ENCODE measurements at places on chromosomes 5 and 9.
A peak's percentile ranks its signal among the peaks of the same experiment; 100 is the strongest.

DNA sequence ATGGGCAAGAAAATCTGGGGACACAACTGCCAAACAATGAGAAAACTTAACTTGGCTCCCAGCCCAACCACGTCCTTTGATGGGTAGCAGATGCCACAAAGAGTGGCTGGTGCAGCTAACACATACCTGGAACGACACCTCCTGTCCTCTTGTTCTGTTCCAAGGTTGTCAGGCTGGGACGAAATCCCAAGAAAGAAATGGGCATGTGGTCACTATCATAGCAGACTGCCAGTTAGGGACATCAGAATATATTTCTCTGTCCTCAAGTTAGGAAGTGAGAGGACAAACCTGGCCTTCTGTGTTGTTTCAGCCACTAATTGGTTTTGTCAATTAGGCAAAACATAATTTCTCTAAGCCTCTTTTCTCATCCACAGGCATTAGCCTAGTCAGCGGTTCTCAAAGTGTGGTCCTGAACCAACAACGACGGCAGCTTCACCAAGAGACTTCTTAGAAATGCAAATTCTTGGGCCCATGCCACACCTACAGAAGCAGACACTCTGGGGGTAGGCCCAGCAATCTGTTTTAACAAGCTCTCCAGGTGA is 63.4 kb downstream of the RAPGEF1 start:
- no peak for DNase-seq

GRCh38 chr5:7980881-7981280 is 111.9 kb downstream of the MTRR start:
- no peak for DNase-seq

DNA sequence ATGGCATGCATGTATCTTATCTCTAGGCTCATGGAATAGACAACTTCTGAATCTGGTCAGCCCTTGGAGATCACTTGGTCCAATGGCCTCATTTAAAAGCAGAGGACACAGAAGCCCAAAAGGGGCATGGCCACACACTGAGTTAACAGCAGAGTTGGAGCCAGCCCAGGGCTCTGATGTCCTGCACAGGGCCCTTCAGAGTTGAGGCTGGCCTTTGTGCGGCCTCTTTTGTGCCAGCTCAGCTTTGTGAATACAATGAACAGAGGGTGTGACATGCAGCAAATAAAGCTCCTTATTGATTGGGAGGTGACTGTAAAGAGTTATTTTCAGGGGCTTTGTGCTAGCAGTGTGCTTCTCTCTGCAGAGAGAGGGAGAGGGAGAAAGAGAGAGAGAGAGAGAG is 150.1 kb upstream of the STK32A start:
- no peak for DNase-seq

- DNase-seq, result no peak
Observed at GRCh38 chr5:75611311-75612225, at the start of gene ANKDD1B. Gene ANKDD1B, plus strand, starts transcription at chr5:75611453. Its CDS starts 182 bp downstream, at chr5:75611635.

DNA sequence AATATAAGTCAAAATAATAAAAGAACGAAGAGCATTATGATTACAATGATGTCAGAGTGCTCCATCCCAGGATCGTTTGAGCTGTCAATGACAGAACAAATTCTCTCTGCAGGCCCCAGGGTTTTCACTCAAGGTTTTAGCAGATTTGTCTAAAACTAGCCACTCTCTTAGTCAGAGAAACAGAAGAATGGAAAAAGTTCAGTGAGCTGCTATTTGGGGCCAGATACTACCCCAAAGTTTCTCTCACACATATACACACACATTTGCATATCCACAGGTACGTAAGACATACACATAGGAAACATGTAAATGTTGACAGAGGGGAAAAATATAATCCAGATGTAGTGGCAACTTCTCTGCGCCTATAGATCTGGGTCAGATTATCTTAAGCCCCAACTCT is 76.3 kb upstream of the SEMA6A start:
- no peak for DNase-seq

- DNase-seq, result no peak
Observed at GRCh38 chr9:134329886-134330285, 3.6 kb downstream of the RXRA start.

DNA sequence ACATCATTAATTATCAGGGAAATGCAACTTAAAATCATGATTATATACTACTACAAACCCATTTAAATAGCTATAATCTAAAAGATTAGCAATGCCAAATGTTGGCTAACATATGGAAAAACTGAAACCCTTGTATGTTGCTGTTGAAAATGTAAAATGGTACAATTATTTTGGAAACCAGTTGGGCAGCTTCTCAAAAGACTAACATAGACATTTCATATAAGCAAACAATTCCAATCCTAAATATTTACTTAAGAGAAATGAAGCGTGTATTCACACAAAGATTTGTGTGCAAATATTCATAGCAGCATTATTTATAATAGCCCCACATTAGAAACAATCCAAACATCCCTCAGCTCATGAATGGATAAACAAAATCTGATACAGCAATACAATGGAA is 106.2 kb downstream of the ADAMTS12 start:
- DNase-seq, result no peak

DNA sequence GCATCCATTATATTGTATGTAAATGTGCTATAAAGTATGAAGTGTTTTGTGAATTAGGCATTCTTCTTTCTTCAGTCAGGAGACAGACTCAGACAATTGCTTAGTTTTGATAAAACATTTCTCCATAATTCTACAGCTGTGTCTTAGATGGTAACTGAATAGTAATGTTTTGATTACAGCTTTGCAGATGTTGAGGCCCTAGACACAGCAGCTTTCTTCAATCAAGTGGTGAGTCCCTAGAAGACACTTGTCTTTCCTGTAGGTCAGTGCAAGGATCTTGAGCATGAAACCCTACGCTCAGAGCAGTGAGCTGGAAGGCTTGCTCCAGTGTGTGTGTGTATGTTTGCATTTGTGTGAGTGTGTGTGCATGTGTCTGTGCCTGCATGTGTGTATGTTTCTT is 46.8 kb upstream of the CD180 start:
- DNase-seq, result no peak

GRCh38 chr9:116925121-116925520 is 238.0 kb downstream of the TRIM32 start:
- no peak for DNase-seq

DNA sequence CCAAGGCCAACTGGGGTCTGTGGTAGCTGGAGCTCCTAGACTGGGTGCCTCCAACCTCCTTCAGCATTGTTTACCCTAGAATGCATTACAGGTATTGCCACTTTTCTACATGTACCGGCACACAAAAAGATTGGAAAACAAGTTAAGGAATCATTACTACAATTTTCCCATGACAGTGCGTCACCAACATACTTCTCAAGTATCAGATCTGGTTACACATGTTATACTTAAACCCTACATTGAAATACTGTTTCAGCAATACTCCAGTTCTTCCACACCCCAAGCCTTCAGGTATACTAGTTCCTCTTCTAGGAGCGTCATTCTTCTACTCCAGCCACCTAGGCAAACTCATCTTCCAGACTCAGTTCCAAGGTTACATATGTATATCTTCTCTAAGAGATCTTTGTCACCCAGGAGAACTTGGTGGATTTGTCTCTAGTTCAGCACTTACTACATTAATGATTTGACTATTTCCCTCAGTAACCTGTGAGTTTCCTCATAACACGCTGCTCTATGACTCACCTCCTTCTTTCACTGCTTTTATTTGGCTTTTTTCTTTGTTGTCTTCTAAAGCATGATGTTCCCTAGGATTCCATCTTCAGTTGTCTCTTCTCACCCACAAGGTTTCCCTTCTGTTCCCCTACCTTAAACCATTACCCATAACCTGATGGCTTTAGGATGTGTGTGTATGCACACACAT is 217.0 kb downstream of the AP3B1 start:
- no peak for DNase-seq

GRCh38 chr5:86864051-86864450 is 246.3 kb downstream of the COX7C start:
- no peak for DNase-seq

GRCh38 chr5:67771221-67771620 is 444.3 kb upstream of the PIK3R1 start:
- no peak for DNase-seq

DNA sequence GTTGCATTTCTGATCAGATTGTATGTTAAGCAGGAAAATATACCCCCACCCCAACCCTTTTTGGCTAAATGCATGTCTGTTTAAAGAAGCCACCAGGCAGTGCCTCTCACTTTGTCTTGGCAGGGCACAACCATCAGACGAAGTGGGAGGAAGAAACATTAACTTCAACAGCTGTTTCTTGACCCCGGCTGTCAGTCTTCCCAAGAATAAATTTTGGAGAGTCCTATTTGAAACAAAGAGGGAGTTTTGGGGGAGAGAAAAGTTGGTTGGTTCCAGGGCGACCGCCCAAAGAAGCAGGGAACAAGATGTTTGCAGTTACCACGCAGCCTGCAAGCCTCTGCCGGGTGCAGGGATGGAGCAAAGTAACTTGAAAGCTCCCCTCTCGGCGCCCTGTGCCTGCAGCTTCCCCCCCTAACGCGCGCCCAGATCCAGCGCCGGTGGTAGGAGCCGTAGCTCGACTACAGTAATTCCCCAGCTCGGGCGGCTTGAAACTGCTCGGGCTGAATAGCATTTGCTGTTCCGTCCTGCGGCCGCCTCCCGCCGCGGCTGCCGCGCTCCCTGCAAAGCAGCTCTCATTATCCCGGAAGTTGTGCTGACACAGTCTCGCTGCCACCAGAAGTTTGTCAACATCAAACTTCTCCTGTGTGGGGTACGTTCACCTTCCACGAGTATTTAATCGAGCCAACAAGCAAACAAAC is 100.7 kb upstream of the SSBP2 start:
- DNase-seq, result peak; percentile 94

GRCh38 chr9:99166149-99166548 is 55.6 kb downstream of the ALG2 start:
- DNase-seq, result no peak

- no peak for DNase-seq
Observed at GRCh38 chr5:135577421-135577820, 1.4 kb downstream of the CXCL14 start.

GRCh38 chr9:137186385-137186784 is 2.0 kb downstream of the ANAPC2 start:
- DNase-seq, result no peak

GRCh38 chr9:78857373-78858225 is 560.7 kb downstream of the PSAT1 start:
- DNase-seq, result no peak

- DNase-seq, result no peak
Observed at GRCh38 chr9:93397661-93398373, 53.7 kb upstream of the FAM120A start.

- DNase-seq, result no peak
Observed at GRCh38 chr9:122377241-122378164, 6.7 kb downstream of the PTGS1 start.

DNA sequence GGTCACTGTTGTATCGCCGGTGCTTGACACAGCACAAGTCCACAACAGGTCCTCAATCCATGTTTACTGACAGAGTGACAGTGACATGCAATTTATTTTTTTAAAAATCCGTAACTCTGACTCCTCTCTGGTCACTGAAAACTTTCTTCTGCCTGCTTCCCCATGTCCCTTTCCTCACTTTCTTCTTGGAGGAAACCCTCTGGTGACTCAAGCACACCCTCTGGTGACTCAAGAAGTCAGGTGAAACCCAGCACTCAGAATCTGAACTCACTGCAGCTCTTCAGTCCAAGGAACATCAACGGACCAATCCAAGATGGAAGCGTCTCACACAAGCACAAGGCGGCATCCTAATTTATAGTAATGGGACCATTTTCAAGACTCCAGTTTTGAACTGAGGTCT is 245.9 kb downstream of the FSTL4 start:
- DNase-seq, result no peak

DNA sequence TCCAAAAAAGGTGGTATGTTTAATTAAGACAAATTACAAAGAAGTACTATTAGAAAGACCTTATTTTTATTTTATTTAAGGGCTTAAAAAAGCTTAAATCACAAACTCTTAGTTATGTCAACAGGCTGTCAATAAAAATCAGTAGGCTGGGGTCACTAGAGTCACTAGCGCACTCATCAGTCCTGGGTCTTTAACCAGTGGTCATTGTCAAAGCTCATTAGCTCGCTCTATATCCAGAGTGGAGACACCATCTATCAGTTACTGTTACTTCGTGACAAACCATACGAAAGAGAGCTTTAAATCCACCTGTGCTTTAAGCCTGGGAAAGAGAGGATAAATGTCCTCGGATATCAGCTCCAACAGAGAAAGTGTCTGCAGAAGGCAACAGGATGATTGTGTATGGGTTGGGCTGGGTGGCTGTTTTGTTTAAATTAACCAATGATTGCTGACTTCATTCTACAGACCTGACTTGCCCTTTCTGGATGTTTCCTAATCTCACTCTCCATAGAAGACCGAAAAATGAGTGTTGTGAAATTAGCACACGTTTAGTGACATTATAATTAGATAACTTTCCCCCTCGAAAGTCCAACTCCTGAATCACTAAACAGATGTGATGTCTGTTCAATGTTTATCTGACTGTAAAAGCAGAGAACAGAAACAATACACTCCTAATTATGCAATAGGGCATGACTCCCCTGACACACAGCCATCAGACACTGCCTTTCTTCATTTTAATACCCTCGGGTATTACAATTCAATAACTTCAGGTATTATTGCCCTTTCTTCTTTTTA is 123.6 kb upstream of the TNPO1 start:
- DNase-seq, result no peak

DNA sequence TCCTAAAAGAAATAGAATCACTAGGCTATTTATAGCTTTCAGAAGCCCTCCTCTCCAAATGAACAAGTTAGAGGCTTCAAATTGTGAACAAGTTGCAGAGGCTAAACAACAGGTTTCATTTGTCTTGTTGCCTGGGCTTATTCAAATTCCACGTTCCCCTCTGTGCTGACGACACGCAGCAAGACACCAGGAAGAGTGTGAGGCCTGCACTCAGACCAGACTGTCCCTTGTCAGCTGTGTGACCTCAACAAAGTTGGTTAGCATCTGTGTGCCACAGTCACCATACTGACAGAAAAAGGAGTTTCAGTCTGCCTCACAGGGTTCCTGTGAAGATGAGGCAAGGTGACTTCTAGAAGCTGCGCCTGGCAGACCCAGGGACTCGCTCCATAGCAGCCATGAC is 22.1 kb upstream of the GABBR2 start:
- no peak for DNase-seq

DNA sequence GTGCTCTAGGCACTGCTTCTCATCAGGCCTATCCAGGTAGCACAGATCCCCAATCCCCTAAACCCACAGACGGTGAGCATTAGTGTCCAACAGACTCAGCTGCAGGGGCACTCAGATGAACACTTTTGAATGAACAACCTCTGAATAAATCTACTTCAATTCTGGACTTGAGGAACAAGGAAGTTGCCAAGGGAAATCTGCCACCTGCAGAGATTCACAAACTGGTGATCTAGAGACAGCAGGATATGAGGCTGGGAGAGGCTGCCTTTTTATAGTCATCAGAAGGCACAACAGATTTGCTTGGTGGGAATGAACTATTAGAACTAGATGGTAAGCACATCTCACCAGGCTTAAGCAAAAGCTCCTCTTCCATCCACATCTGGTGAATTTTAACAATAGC is 7.0 kb upstream of the HK3 start:
- DNase-seq, result no peak

GRCh38 chr9:4833781-4834560 is 41.2 kb downstream of the RCL1 start:
- no peak for DNase-seq

DNA sequence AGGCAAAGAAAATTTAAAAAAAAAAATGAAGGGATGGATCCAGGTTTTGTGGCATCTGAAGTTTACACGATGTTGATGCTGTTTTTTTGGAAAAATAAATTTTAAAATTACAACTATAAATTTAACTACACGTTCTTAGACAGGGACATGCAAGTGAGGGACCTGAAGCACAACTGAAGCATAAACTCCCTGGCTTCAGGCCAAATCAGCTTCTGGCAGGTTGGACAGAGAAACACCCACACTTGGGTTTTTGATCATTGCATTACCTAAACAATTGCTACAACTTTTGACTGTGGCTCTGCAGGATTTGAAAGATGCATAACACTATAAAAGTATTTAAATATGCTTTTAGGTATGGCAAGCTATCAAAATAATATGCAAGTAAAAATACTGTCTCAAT is 1318.3 kb upstream of the DMAC1 start:
- DNase-seq, result peak; percentile 5
